Nephron progenitor cell (in vitro differentiated cells): ENCODE measurements at places on chromosomes 5 and 9.
A peak's percentile ranks its signal among the peaks of the same experiment; 100 is the strongest.

GRCh38 chr5:82613891-82614290 lies 335.7 kb upstream of the RPS23 start:
- H3K4me3 ChIP-seq: no peak overlapping the region
- no peaks in the 10 kb centered on the region for H3K27me3 ChIP-seq
- H3K36me3 ChIP-seq: peaks cover 3% of the 10 kb centered on the region
- DNase-seq: no peak
- H3K27ac ChIP-seq: no peak overlapping the region

DNA sequence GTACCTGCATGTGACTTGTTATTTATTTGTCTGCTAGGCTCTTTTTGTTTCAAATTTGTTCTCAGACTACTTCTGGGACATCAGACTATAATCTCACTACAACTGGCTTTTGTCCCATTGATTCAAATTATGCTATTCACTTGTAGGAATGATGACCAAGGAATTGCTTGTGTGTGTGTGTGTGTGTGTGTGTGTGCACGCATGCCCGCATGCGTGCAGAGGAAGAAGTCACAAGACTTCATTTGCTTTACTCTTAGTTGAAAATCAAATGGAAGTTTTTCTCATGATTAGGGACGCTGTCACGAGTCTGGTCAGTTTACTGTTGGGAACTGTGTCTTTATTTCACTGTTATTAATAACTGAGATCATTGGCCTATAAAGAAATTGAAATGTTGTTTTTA lies 268.7 kb downstream of the RAB3C start:
- H3K27me3 ChIP-seq: peaks cover 3% of the 10 kb centered on the region
- H3K36me3 ChIP-seq: no peaks in the 10 kb centered on the region
- peaks cover 33% of the 10 kb centered on the region for H3K4me1 ChIP-seq
- no peak overlapping the region for H3K27ac ChIP-seq

DNA sequence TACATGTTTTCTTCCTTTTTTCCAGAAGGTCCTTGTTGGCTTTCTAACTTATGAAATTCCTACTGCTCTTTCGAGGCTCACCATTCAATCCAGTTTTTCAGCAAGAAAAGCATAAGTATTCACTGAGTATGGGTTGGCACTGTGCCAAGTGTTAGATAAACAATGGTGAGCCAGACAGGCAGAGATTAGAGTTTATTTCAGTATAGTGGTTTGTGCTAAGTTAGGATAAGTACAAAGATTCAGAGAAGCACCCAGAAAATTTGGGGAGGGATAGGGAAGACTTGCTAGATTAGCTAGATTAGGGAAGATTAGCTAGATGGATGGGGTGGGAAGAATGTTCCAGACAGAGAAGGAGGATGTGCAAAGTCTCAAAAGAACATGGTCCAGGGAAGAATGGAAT lies 122.9 kb downstream of the OXCT1 start:
- H3K27me3 ChIP-seq: no peaks in the 10 kb centered on the region
- no peak for DNase-seq
- H3K36me3 ChIP-seq: no peaks in the 10 kb centered on the region
- H3K4me3 ChIP-seq: no peak overlapping the region
- H3K27ac ChIP-seq: no peak overlapping the region

- no peak overlapping the region for H3K4me3 ChIP-seq
- no peaks in the 10 kb centered on the region for H3K4me1 ChIP-seq
- no peaks in the 10 kb centered on the region for H3K36me3 ChIP-seq
Observed at GRCh38 chr9:108073823-108074222, 584.3 kb upstream of the KLF4 start.

DNA sequence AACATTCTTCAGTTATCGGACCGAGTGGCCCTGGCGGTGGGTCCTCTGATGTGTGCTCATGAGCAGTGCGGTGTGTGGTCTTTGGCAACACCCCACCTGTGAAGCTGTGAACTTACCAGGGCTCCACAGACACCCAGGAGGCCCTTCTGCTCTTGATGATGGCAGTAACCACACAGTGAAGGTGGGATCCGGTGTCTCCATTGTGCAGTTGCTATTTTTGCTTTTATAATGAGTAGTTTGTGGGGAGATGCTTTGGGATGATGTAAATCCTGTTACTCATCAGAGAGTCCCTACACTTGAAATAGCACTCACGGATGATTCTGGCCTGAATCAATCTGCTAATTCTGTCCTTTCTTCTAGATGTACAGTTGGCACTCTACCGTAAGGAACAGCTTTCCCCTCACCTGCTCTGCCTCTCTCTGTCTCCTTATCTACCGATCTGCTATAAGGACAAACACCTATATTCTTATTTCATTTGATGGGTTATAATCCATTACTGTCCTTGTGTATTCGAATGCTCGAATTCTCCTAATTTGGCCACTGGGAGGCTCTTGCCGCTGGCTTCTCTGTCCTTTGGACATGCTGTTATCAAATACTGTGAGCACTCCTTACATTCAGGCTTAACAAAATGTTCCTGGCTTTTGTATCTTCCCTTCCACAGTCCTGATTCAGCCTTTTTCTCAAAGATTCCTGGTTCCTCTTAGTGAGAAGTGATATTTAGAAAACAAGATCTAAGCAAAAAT lies 20.2 kb downstream of the ATPSCKMT start:
- no peak for DNase-seq
- no peaks in the 10 kb centered on the region for H3K4me1 ChIP-seq
- peaks cover 22% of the 10 kb centered on the region for H3K36me3 ChIP-seq
- peaks cover 3% of the 10 kb centered on the region for H3K27me3 ChIP-seq
- H3K27ac ChIP-seq: no peak overlapping the region
- no peak overlapping the region for H3K4me3 ChIP-seq

GRCh38 chr9:92804727-92805126 lies 40.1 kb upstream of the BICD2 start:
- peaks cover 12% of the 10 kb centered on the region for H3K4me1 ChIP-seq
- DNase-seq: no peak
- no peaks in the 10 kb centered on the region for H3K36me3 ChIP-seq

GRCh38 chr5:176542596-176543427 lies 5.6 kb upstream of the RNF44 start:
- peak; percentile 42 for DNase-seq
- H3K27me3 ChIP-seq: peaks cover 17% of the 10 kb centered on the region
- peaks cover 61% of the 10 kb centered on the region for H3K4me1 ChIP-seq
- H3K36me3 ChIP-seq: no peaks in the 10 kb centered on the region
- peak overlapping the region; percentile 81 for H3K4me3 ChIP-seq
- no peak overlapping the region for H3K27ac ChIP-seq

DNA sequence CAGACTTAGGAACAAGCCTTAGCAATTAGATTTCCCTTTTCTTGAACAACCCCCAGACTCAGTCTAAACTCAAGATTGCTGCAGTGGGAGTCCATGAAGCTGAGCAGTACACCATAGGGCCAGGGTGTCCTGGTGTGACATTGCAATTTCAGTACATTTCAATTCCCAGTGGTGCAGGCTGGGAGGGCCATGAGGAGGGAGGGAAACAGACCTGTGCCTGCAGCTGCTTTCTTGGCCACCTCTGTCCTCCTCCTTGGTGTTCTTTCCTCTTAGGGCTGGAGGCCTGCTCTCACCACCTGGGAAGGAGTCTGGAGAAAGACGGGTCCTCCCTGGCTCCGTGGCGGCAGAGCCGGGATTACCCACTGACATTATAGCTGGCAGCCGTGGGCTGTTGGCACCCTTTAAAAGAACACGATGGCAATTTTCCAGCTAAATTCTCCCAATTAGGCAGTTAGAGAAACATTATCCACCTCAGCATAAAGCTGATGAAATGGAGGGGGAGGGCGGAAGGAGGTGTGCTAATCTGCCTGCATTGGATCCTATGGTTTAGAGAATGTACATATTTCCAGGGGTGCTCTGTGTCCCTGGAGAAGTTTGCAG lies 186.4 kb downstream of the SLIT3 start:
- H3K4me1 ChIP-seq: peaks cover 23% of the 10 kb centered on the region
- H3K27ac ChIP-seq: peak overlapping the region; percentile 48
- DNase-seq: no peak
- H3K27me3 ChIP-seq: peaks cover 14% of the 10 kb centered on the region
- peaks cover 19% of the 10 kb centered on the region for H3K36me3 ChIP-seq

DNA sequence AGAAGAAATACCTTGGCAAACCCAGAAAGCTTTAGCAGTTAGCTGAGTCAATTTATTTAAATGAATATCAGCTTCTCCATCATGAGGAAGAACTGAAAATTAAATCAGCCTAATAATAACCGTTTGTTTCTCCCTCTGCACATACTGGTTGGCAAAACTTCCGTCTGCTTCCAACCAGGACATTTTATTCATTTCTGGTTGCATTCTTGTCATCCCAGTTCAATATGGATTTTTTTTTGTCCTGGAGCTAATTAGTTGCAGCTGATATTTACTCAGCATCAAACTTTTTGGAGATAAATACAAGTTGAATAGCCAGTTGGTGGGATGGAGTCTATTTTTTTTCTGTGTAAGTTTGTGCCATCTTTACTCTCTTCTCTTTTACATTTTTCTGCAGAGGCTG lies 126.5 kb upstream of the GDNF start:
- H3K27ac ChIP-seq: no peak overlapping the region
- H3K36me3 ChIP-seq: no peaks in the 10 kb centered on the region
- peaks cover 3% of the 10 kb centered on the region for H3K27me3 ChIP-seq
- no peak overlapping the region for H3K4me3 ChIP-seq

GRCh38 chr9:37986001-37986400 lies 82.1 kb upstream of the SLC25A51 start:
- DNase-seq: no peak
- H3K4me3 ChIP-seq: no peak overlapping the region
- H3K27ac ChIP-seq: peak overlapping the region; percentile 55
- H3K4me1 ChIP-seq: peaks cover 32% of the 10 kb centered on the region
- no peaks in the 10 kb centered on the region for H3K36me3 ChIP-seq

DNA sequence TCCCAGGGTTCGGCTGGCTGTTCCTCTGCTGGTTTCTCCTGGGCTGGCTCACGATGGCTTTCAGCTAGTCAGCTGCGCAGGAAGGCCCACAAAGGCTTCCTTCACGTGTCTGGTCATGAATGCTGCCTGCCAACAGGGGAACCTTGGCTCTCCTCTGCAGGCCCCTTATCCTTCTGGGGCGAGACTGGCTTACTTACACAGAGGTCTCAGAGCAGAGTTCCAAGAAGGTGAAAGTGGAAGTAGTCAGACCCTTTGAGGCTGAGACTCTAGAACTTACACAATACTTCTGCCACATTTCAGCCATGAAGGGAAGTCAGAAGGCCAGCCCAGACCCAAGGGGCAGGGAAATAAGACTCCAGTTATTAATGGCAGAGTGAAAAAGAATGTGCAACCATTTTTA lies 99.5 kb downstream of the LHFPL2 start:
- H3K27me3 ChIP-seq: peaks cover 3% of the 10 kb centered on the region
- peak overlapping the region; percentile 75 for H3K27ac ChIP-seq
- DNase-seq: no peak

GRCh38 chr9:6692881-6693361 lies 47.4 kb upstream of the GLDC start:
- peaks cover 6% of the 10 kb centered on the region for H3K36me3 ChIP-seq
- no peak overlapping the region for H3K27ac ChIP-seq
- H3K4me3 ChIP-seq: no peak overlapping the region
- peaks cover 8% of the 10 kb centered on the region for H3K4me1 ChIP-seq
- peaks cover 8% of the 10 kb centered on the region for H3K27me3 ChIP-seq
- DNase-seq: no peak

DNA sequence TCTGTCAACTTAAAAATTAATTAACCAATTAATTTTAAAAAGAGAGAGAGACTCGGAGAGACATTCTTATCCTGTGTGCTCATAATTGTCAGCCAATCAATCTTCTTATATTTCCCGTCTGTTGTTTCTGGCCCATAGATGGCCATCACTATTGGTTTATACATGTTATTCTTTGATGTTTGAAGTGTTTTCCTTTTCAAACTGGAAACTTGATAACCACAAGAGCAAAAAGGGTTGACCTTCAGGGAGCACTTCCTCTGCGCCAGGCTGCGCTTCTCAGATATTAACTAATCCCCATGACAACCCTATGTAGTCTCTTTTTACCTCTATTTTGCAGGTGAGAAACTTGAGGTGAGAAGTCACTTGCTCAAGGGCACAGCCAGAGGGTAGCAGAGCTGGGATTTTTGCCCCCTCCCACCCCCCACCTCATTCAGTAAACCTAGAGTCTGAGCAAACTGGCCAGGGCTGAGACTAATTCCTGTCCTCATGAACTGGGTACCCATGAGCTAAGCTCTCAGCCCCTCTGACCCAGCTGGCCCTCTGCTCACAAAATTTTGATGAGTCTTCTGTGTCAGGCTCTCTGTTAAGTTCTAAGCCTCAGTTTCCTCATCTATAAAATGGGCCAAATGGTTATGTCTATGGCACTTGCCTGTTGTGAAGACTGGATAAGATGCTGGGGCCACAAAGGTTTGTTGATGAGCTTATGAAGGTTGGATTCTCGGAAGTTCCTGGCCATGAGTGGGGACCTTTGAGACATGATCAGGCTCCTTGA lies 86.0 kb upstream of the SH3PXD2B start:
- H3K4me3 ChIP-seq: no peak overlapping the region
- H3K27ac ChIP-seq: no peak overlapping the region
- H3K4me1 ChIP-seq: peaks cover 14% of the 10 kb centered on the region

DNA sequence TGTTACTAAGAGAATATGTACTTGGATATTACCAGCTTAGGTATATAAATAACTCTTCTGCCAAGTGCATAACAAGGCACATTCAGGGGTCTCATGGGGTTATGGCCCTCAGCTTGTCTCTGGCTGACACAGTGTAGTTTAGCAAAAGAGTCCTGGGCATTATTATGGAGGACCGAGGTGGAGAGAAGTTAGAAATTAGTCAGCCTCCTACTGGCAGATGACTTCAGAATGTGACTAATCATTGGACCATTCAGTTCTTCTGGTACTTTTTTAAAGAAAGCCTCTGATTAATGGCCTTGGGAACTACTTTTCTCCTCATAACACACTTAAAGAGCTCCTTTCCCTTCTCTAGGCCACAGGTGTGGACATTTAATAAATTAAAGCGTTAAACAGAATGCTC lies 178.9 kb downstream of the SH3GL2 start:
- no peaks in the 10 kb centered on the region for H3K4me1 ChIP-seq
- DNase-seq: no peak
- no peaks in the 10 kb centered on the region for H3K36me3 ChIP-seq
- H3K27me3 ChIP-seq: peaks cover 9% of the 10 kb centered on the region

DNA sequence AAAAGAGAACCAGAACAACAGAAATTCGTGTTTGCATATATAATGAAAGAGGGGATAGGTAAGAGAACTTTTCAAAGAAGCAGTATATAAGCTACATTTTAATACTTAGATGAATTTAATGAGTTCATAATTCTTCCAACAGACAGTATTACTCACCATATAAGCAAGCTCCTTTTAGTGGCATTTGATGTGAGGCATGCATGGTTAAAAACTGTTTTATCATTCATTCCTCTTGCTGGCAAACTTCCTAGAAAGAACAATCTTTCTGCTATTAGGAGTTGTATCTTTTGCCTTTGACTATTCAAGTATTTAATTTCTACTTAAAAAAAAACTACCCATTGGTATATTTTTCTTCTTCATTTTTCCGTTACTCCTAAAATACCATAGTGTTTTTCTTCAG lies 65.7 kb upstream of the EIF4EBP3 start:
- H3K36me3 ChIP-seq: peaks cover 23% of the 10 kb centered on the region
- H3K27me3 ChIP-seq: no peaks in the 10 kb centered on the region
- no peak overlapping the region for H3K4me3 ChIP-seq
- no peak for DNase-seq

- H3K4me3 ChIP-seq: no peak overlapping the region
- DNase-seq: no peak
- no peaks in the 10 kb centered on the region for H3K36me3 ChIP-seq
- peaks cover 33% of the 10 kb centered on the region for H3K4me1 ChIP-seq
- H3K27ac ChIP-seq: no peak overlapping the region
- H3K27me3 ChIP-seq: peaks cover 3% of the 10 kb centered on the region
Observed at GRCh38 chr5:38757451-38758245, 88.2 kb upstream of the OSMR start.
